ENCODE measurements at places on chromosomes 16 and 17.

DNA sequence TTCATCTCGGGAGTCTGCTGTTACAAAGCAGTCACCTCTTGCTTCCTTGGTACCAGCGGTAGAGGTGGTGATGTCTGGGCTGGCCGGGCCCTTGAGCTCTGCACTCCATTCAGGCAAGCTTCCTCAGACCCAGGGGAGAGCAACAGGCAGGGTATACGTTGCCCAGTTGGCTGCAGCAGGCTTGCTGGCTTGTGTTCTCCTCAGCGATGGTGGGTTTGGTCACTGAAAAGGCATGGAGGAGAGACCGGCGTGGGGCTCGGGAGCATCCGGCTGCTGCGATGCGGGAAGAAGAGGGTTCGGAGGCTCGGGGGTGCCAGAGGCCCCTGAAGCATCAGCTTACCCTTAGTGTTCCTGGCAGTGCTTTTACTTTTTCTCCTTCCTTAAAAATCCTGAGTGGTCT is 25.8 kb downstream of the SAP30BP start:
- no peak for DNase-seq

GRCh38 chr17:34383216-34383615 is 20.2 kb upstream of the CCL1 start:
- DNase-seq = no peak

DNA sequence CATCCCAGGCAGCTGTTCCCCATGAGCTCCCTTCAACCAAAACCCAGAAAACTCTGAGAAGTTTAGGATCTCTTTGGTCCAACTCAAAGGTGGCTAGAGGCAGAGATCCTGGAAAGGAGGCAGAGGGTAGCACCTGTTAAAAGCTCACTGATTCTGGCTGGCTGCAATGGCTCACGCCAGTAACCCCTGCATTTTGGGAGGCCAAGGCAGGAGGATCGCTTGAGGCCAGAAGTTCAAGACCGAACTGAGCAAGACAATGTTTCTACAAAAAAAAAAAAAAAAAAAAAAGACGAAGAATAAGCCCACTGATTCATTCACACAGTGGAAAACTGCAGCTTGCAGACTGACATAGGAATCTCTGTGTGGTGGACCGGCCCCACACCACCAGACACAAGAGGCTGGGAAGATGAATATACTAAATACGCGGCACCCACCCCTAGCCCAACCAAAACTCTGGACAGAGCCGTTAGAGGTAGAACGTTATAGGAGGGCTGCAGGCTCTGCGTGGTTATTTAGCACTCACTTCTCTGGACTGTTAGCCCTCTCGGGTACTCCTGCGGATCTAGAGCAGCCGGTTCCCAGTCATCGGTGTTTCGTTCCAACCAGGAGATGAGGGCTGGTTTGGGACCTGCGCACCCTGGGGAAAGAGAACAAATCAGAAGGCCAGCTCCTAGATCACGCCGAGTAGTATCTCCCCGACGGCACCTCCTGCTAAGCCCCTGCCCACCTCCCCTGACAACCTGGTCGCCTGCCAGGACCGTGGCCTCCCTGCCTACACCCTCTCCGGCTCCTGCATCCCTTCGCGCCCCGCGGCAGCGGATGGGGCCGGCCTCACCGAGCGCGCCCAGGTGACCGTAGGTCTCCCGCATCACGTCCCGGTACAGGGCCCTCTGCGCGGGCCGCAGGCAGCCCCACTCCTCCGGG is 925 bp downstream of the ZNF689 start:
- no peak for DNase-seq

GRCh38 chr17:14298221-14298946 is 2.5 kb upstream of the HS3ST3B1 start:
- DNase-seq = no peak

DNA sequence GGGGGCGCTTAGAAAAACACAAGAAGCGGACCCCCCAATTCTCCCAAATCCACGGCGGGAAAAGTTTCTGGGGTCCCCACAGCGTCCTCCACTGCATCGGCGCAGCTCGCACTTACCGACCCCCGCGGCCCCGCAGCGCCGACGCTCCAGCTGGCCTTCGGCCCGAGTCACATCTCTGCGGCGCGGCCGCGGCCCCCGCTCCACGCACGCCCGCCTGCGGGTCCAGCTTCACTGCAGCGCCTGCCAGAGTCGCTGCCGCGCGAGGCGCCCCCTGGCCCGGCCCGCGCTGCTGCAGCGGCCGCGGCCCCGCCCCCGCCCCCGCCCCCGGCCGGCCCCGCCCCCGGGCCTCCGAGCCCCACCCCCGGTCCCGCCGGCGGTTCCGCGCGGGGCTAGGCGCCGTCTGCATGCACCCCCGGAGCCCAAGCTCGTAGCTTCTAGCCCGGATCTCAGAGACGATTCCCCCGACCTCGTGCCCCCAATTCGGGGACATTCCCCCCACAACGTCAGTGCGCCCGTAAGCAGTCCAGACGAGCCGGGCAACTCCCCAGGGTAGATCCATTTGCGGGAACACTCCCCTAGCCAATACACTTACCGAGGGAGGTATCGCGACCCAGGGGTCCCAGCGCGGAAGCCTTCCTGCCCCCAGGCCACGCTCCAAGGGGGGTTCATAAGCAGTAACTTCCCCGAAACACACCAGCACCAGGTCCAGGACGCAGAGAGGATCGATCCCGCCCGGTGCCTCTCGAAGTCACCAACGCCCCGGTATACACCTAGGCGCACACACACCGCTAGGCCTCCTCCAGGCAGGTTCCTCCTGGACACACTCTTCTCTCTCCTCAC is at the start of gene GPRC5B:
Gene GPRC5B, minus strand, starts transcription at position 238 of the 840 bp plus-strand sequence. CDS start 12,003 bp downstream, outside the sequence.
- no peak for DNase-seq

DNA sequence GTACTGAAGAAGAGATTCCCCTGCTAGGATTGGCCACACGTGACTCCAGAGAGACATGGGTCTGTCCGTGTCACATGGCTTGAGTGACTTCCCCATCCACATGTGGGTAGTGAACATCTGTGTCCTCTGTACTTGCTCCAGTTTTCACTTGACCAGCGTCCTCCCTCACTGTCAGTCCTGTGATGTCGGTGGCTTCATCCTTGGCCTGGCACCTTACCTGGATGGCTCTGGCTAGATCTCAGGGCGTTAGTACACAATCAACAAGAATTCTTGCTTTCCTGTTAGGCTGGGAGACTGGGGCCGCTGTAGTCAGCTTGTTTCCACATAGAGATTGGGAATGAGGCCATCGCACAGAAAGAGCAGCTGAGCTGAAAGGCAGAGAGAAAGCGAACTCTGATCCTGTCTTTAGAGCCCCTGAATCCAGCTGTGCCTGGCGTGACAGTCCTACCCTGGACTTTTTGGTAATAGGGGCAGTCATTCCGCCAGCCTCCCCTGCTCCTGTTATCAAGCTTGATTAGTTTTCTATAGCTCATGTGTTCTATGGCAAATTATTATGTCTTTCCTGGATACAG is 227.3 kb downstream of the SNX29 start:
- DNase-seq = no peak

All from NK-92 treated with Interleukin-12 subunit alpha and Interleukin-12 subunit beta, amount 100 ng/mL, for 24 hours (cell line).